ENCODE measurements at places on chromosomes 2 and 18.

- no peak for DNase-seq
Measured at GRCh38 chr2:168736649-168737445, 65.6 kb upstream of the NOSTRIN start.

GRCh38 chr2:101140978-101141655 is 10.1 kb downstream of the TBC1D8 start:
- no peak for DNase-seq

DNA sequence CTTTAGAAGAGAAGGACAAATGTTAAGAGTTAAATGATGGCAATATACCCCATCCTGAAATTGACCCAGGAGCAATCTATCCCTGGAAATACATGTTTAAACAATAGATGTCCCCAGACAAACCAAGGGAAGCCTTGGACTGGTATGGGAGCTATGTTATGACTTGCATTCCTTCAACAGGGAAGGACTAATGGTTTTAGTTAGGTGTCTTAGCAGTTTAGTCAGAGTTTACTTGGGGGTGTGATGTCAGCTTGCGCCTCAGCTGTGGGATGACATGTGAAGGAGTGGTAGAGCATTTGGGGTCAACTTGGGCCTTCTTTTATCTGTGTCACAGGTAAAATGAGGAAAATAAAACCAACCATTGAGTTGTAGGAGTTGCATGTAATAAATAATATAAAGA is 36.8 kb downstream of the SPC25 start:
- no peak for DNase-seq

- DNase-seq = peak; percentile 37
Measured at GRCh38 chr18:5424903-5425664, 118.7 kb downstream of the EPB41L3 start.

- no peak for DNase-seq
Measured at GRCh38 chr18:68298330-68298729, 416.6 kb downstream of the TMX3 start.

DNA sequence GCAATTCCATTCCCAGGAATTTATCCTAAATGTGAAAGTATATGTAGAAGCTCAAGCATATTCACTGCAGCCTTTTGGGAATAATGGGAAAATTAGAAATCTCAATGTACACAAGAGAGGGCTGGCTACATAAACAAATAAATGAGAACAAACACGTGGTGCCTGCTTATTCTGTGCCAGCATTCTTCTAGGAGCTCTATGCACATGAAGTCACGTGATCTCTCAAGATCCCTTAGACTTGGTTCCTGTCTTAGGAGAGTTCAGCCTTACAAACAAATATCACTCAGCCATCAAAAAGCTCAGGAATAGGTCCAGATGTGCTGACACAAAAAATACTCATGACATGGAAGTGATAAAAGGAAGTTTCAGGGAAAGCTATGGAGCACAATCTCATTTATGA is 92.9 kb upstream of the SP3 start:
- no peak for DNase-seq

DNA sequence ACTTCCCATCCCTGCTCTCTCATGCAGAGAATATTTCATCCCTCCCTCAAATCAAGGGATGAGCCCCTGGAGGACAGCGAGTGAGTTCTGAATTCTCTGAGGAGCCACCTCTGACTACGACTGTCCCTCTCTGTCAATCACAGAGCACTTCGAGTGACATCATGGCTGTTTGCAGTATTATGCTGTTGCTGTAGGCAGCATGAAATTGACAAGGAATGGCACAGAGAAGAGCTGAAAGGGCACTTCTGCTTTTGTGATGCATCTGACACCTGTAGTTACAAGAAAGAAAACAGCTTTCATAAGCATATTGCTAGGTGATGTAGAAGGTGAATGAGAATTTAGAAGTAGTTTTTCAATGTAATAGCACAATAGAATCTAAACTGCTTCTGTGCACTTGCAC is 166.9 kb downstream of the ARHGAP15 start:
- DNase-seq = no peak

DNA sequence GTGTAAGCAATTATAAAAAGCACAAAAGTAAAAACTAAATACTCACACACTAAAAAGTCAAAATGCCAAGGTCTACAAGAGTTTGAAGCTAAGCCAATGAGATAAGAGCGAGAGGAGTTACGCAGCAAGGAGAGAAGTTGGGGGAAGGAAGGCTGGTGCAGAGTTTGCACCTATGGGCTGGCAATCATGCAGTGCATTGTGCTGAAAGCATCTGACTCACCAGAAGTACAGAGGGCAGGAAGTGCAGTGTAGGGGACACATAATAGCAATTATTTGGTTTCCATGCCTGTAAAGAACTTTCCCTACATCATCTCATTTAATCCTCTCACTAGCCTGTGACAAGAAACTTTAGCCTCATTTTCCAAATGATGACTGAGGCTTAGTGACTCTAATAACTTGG is 142.7 kb upstream of the KYNU start:
- DNase-seq = no peak

- DNase-seq = no peak
Measured at GRCh38 chr2:178723786-178724346, 83.4 kb downstream of the TTN start.

DNA sequence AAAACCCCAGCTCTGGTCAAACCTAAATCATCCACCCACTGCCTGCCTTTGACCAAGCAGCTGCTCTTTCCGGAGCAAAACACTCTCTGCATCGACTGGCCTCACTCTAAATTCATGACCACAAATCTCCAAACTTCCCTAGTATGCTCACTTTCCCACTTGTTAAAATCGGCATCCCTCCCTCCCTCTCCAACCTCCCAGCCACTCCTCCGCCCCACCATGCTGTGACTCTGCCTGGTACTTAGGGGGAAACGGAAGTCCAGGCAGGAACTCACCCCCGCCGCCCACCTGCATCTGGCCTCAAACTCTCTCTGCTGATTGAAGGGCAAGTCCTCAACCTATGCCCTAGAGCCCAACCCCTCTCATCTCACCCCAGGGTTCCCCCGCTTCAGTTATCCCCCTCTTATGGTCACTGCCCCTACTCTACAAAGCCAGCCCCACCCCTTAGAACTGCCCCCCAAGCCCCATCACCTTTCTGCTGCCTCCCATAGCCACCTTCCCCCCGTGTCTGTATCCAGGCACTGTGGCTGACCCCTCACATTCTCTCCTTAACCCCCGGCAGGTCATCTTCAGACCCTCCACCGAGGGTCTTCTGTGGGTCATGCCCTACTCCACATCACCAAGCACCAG is 3.8 kb upstream of the ADRA2B start:
- no peak for DNase-seq

DNA sequence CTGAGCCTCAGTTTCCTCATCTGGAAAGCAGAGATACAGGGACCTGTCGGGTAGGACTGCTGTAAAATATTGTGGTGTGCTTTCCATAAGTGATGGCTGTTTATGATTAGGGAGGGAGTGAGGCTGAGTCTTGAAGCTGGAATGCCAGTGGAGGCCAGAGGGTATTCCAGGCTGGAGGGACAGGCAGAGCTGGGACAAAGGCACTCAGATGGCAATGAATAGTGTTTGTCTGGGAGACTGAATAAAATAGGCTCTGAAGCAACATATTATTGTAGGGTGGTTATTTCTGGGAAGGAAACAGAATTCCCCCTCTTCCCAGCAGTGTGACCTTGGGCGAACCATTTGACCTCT is 120.7 kb downstream of the INHBB start:
- DNase-seq = no peak

DNA sequence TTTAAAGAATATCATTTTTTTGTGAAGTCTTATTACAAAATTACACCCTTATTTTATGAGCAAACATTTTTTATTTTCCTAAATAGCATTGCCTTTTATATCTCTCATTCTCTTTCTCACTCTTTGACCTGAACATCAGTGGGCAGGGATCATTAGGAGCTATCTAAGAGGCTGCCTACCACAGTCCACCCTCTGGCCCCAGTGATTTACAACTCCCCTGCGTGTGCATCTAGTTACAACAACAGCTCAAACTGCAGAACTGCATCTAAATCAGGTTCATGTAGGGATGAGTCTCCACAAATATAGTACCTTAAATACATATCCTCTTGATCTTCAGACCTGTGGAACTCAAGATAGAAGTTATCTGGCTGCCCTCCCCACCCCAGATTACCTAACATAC is 172.4 kb upstream of the CXCR4 start:
- no peak for DNase-seq

DNA sequence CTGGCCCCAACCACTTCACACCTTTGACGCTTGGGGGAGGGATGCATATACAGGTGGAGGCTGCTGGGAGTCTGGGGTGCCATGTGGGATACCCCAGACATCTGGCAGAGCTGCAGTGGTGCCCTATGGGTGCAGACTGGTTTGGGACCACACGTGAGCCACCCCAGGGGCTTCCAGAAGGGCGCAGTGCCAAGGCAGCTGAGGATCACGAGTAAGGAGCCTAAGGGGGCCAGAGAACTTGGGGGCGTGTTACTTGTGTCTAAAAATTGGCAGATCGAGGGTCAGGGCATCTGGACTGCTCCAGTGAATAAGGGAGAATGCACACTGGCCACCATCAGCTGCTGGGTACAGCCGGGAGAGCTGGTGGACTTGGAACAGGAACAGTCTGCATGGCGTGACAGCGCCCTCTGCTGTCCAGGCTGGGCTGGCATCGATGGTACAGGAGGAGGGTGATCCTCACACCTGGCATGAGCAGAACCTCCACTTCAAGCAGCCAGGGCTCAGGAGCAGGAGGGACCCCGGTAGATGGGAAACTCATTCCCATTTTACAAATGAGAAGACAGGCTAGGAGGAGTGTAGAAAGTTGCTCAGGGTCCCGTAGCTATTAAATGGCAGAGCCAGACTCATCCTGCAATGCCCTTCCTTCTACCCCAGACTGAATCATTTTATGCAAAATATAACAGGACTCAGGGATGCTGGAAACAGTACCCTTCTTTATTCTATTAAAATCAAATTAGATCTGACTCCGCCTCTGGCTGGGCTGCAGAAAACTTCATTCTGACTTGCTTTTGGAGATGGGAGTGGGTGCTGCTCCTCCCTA is 60.4 kb downstream of the ATOH8 start:
- peak; percentile 66 for DNase-seq

- no peak for DNase-seq
Measured at GRCh38 chr2:205337274-205337673, 345.0 kb upstream of the NRP2 start.

DNA sequence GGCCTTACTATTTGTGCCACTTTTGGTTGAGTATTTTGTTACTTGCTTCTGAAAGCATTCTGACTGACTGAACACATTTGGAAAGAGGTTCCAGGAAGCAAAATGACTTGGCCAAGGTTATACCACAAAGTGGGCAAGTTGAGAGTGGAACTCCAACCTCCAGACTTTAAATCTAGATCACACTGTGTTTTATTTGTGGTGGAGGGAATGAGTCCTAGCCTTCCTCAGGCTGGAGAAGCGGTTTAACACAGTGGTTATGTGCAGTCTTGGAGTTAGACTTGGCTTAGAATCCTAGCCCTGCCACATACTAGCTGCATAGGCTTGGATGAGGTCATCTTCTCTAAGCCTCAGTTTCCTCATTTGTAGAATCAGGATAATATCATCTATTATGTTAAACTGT is 33.4 kb downstream of the PLEKHM3 start:
- DNase-seq = no peak

GRCh38 chr2:234288974-234289455 is 207.9 kb downstream of the ARL4C start:
- DNase-seq = no peak

GRCh38 chr2:20599861-20600461 is 50.9 kb downstream of the HS1BP3 start:
- DNase-seq = no peak

DNA sequence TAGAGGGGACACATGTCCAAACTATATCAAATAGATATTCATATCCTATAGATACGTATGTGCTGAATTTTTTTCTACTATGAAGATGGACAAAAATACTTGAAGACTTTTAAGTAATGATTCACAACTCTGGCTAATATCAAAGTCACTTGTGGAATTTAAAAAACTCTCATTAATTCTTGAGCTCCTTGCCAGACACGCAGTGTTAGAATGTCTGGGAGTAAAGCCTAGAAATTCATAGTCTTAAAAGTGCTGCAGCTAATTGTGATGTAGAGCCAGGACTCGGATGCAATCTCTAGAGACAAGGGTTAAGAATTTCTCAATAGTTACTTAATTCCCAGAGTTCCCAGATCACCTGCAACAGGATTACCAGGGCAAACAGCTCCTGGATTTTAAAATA is 107.4 kb downstream of the ARL6IP6 start:
- DNase-seq = no peak
